ENCODE measurements at places on chromosomes 13 and 19. TPM values are rescaled to one million over a fixed set of nuclear protein-coding genes. Genes with fewer than 3 reads are reported as not detected.

RNF17 gene
- total RNA-seq = not detected

KLK6 gene
- total RNA-seq = not detected

IGFL1 gene
- not detected for total RNA-seq

DNA sequence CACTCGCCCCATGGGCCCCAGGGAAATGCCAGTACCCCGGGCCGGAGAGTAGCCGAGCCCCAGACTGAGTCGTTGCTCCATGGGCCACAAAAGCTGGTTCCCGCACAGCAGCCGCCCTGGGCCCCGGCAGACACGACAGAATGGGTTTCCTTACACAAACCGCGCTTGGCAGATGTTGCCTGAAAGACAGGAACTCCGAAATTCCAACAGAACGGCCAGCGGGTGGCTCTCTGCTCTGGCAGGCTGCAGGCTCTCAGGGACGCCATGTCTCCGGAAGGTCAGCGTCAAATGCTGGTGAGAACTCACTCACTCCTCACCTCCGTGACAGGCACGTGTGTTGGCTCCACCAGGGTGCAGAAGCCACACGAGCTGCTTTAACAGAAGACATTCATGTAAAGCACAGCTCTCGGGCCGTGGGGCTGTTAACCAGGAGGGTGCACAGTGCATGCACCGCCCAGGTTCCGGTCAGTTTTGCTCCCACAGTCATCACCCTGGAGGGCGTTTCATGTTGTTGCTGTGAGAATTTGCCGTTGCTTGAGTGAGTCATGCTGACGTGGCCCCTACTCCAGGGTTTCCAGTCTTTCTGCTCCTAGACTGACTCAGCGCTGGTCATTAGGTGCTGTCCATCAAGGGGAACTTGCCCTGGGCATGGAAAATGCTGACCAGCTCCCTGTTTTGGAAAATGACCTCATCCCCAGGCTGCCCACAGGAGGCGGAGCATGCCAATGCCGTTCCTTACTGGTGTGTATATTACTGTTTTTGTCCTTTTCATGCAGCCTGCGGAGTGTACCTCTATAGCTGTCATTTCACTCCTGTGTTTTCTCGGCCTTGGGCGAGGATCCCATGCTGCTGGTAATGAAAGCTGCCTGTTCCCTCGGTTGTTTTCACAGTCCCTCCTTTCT is 44.8 kb downstream of the ANKRD10 start:
- no peaks in the 10 kb centered on the region for H3K36me3 ChIP-seq
- DNase-seq = peak; percentile 98
- H3K4me1 ChIP-seq = peaks cover 43% of the 10 kb centered on the region
- no peaks in the 10 kb centered on the region for H3K27me3 ChIP-seq

GRCh38 chr13:49629196-49629938 is 1.1 kb downstream of the ARL11 start:
- no peak overlapping the region for H3K27ac ChIP-seq

DNA sequence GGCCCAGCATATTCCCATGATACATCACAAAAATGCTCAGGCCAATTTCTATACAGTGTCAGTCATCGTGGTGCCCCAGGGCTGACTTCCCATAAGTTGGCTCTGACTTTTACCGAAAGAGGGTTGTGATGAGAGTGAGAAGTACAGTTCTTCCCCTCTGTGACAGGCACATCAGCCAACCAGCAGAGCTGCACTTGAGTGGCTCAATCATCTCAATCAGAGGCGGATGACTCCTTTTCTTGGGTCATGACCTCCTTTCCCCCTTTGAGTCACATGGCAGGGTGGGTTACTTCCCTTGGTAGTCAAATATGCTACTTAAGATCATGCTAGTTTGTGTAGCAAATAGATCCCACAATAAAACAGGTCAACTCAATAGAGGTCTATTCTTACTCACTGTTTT is 6.9 kb upstream of the AMER2 start:
- H3K27me3 ChIP-seq = peaks cover 1% of the 10 kb centered on the region
- no peak overlapping the region for H3K4me3 ChIP-seq
- H3K36me3 ChIP-seq = no peaks in the 10 kb centered on the region
- H3K4me1 ChIP-seq = no peaks in the 10 kb centered on the region

DNA sequence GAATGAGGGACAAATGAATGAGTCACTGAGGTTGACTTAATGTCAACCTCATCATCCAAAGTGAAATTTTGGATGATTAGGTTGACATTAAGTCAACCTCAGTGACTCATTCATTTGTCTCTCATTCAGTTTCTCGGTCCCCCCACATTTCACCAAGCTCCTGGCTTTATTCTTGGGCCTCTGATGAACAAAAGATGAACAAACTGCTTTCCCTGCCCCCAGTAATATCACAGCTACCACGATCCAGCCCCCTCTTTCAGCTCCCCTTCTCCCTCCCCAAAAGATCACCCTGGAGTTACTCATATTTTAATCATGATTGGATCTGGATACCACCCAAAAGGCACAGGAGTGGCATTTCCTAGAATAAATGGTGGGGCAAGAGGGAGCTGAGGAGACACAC is 10.8 kb downstream of the CEACAM18 start:
- no peaks in the 10 kb centered on the region for H3K27me3 ChIP-seq
- H3K36me3 ChIP-seq = no peaks in the 10 kb centered on the region
- no peak for DNase-seq
- H3K4me1 ChIP-seq = no peaks in the 10 kb centered on the region
- H3K4me3 ChIP-seq = no peak overlapping the region

DNA sequence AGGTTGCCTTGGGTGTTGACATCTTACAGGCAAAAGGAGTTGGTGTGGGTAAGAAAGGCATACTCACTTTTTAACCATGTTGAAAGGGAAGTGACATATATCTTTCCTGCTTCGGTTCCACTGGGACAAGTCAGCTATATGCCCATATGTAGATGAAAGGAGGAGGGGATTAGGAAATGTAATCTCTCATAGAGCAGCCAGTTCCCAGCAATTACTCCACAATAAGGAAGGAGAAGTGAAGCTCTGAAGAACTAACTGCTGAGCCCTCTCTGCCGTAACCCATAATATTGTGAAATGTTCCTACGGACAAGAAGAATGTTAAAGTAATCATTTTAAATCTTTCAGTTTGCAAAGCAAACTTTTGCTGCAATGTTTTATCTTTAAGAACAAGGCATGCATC is 82.2 kb downstream of the EDNRB start:
- no peaks in the 10 kb centered on the region for H3K27me3 ChIP-seq
- peaks cover 19% of the 10 kb centered on the region for H3K4me1 ChIP-seq
- no peak for DNase-seq
- H3K27ac ChIP-seq = no peak overlapping the region
- no peak overlapping the region for H3K4me3 ChIP-seq

- H3K4me3 ChIP-seq = no peak overlapping the region
- no peak overlapping the region for H3K27ac ChIP-seq
- H3K36me3 ChIP-seq = no peaks in the 10 kb centered on the region
- H3K27me3 ChIP-seq = no peaks in the 10 kb centered on the region
- H3K4me1 ChIP-seq = peaks cover 23% of the 10 kb centered on the region
Observed at GRCh38 chr13:32905864-32906180, 110.4 kb upstream of the KL start.

Data from esophagus muscularis mucosa (tissue), 4 donors.